ENCODE measurements at places on chromosomes 16 and 17.

DNA sequence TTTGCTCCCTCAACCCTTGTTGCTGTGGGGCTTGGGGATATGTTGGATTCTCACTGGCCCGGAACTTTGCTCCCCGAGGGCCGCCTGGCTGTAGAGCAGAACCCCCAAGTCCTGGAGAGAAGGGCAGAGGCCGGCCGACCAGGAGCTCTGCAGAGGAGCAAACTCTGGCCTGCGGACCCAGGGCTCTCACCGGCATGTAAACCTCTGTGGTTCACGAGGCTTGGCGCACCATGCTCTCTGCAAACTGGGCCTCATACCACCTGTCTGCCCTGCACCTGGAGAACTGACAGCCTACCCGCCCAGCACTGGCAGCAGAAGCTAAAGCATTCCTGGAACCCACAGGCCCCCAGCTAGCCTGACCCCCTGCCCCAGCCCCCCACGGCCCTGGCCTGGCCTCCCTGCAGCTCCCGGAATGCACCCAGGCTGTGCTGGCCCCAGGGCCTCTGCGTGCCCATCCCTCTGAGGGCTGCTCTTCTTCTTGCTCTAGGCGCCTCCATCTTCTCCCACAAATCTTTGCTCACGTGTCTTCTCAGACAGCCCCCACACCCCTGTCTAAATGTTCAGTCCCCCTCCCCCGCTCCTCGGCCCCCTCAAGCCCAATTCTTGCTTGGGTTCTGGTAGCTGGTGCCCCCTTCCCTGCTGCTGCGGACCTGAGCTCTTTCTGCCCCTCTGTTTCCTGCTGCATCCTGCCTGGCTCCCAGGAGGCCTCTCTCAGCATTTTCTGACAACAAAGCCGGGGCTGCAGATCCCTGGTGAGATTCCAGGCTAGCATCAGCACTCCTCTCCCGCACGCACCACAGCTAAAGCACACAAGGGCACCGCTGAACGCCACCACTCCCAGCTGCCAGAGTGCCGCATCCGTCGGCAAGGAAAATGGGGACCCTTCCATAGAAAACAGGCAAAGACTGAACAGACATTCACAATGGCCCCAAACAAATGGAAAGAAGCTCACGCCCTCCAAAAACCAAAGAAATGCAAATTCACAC, 23.3 kb downstream of the ACTG1 start:
- no peak for DNase-seq

DNA sequence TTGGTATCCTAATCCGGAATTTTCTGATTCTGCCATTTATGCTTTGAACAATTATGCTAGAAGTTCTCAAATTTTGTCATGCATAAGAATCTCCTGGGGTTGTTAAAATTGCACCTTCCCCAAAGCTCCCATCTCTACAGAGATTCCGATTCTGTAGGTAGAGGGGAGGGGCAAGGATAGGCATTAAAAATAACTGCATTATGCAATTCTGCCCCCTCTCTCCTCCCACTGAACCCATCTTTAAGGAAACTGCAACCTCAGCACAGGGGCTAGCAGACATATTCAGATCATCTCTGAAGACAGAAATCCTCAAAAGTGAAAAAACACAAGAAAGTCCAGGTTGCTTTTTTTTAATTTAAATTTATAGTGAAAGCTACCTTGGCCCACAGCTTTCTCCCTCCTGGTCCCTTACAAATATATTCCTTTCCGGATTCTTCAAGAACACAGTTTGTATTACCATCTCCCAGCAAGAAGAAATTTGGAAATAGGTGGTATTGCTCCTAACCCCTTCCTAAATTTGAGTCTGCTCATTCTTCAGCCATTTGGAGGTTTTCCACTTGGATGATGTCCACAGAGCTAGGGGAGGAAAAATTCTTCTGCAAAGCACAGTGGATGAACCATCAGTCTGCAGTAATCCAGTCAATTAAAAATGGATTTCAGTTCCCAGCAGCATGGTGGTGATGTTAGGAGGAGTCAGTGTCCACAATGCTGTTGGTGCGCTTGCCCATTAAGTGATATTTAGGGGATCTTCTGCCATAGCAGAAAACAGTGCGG, 67.7 kb downstream of the RBFOX1 start:
- DNase-seq, result no peak

DNA sequence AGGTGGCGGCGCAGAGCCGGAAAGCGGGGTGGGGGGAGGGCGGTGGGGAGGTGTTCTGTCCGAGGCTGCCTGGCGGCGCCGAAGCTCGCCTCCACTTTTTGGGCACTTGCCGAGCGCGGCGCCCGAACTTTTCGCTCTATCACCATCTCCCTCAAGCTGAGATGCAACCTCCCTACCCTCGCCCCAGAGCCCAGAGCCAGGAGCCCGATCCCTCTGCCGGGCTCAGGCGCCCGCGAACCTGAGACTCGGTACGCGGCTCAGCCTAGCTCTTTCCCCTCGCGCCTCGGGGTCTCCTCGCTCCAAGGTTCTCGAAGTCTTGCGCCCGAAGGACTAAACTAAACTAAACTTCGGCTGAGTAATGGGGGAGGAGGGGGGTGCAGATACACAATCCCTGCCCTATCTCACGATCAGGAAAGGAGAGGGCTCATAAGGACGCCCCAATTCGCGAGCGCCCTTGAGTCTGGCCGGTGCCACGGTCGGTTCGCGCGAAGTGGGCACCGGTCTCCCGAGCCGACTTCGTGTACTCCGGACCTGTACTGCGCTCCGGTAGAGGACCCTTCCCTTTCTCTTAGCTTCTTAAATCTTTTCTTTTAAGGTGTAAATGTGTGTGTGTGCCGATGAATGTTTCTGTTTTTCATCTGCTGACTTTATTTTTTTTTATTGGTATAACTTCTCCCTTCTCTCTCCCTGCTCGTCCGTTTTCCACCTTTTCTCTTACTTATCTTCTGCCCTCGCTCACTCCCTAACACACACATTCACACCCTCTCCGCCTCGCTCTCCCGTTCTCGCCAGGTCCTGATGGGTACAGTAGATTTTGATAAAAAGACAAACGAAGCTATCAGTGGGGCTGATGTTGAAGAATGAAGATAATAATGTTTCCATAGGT, 1.9 kb upstream of the SALL1 start:
- no peak for DNase-seq

GRCh38 chr16:88602091-88602490, 31.9 kb downstream of the ZC3H18 start:
- no peak for DNase-seq

GRCh38 chr17:6435968-6436367, 1.0 kb upstream of the AIPL1 start:
- peak; percentile 54 for DNase-seq

DNA sequence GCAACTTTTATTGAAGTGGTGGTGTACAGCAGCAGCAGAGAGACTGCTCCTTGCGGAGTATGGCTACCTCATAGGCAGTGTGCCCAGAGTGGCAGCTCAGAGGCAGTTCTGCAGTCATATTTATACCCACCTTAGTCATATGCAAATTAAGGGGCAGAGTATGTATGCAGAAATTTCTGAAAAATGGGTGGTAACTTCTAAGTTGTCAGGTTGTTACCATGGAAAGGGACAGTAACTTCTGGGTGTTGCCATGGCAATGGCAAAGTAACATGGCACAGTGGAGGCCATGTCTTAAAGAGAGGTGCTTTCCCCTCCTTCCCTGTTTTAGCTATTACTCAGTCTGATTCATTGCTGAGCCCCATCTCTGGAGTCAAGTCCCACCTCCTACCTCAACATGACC, 53.4 kb downstream of the MEOX1 start:
- no peak for DNase-seq

GRCh38 chr16:30494709-30495108, 22.2 kb downstream of the ITGAL start:
- DNase-seq, result no peak

Data from NCI-H1694 treated with DMSO at 0.1 percent for 48 hours (cell line).